ENCODE measurements at places on chromosomes 5 and 9. TPM values are rescaled to one million over a fixed set of nuclear protein-coding genes. Genes with fewer than 3 reads are reported as not detected.

Gene IL7R
- polyA plus RNA-seq: 65.6 TPM

Gene AQP3
- polyA plus RNA-seq: 5.2 TPM

Gene CD274
- 2.4 TPM for polyA plus RNA-seq

Gene KDM4C
- 18.2 TPM for polyA plus RNA-seq

Gene LECT2
- not detected for polyA plus RNA-seq

Gene PCDHGA2
- polyA plus RNA-seq: not detected

Gene GABRA1
- polyA plus RNA-seq: not detected

Gene ACOT12
- not detected for polyA plus RNA-seq

Gene HMCN2
- not detected for polyA plus RNA-seq

Gene TXNDC8
- polyA plus RNA-seq: not detected

Gene CACNA1B
- not detected for polyA plus RNA-seq

Gene LVRN
- not detected for polyA plus RNA-seq

Gene SLC4A9
- polyA plus RNA-seq: not detected

GRCh38 chr9:135584934-135585333, 23.4 kb downstream of the PAEP start:
- DNase-seq: no peak

DNA sequence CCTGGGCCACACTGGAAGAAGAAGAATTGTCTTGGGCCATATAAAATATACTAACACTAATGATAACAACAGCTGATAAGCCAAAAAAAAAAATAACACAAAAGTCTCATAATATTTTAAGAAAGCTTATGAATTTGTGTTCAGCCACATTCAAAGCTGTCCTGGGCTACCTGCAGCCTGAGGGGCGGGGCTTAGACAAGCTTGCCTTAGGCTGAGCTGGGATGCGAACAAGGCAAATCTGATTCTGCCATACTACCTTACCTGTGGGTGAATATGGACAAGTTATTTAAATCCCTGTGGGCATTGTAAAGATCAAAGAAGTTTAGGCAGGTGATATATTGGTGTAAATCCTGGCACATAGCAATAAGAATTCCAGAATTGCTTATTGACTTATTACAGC, 212.3 kb upstream of the ATP10B start:
- no peak for DNase-seq

GRCh38 chr5:114471529-114471928, 109.7 kb downstream of the KCNN2 start:
- no peak for DNase-seq

DNA sequence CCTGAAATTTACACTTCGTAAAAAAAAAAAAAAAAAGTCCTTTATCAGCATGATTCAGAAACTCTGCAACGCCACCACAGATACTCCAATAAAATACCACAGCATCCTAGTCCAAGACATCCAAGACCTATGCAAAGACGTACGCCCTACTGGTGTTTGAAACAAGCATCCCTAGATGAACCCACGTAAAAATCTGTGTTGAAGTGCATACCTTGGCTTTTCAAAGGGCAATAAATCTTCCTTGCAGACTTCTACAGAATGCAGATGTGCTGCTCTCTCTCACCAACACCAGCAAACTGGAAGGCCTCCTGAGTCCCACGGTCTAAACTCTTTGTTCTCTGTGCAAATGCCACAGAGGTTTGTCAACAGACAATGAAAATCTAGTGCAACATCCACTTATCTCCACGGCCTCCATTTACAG, 38.8 kb downstream of the MYO10 start:
- DNase-seq: no peak

DNA sequence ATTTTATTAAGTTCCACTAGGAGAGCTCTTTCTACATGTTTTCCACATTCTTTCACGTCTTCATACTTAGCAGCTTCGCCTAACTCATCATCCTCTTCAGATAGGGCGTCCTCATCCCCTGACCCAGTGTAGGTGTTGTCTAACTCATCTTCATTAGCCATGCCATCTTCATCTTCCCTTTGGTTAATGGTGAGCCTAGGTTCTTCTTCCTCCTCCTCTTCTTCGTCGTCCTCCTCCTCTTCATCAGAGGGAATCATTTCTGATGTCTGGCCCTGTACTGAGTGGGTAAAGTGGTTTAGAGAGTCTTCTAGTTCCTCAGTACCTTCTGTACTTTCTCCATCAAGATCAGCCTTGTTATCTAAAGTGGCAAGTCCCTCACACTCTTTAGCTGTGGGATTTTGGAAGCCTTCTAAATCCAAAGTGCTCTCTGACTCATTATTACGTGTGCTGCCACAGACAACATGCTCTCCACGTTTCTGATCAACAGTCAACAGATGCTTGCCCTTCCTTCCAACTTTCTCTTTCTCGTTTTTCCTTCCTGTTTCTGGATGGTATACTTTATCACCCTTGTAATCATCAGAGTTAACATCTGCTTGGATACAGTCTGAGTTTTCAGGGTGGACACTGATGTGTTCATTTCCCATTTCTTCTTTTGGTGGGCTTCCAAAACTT, 31.1 kb downstream of the TUT7 start:
- no peak for DNase-seq

DNA sequence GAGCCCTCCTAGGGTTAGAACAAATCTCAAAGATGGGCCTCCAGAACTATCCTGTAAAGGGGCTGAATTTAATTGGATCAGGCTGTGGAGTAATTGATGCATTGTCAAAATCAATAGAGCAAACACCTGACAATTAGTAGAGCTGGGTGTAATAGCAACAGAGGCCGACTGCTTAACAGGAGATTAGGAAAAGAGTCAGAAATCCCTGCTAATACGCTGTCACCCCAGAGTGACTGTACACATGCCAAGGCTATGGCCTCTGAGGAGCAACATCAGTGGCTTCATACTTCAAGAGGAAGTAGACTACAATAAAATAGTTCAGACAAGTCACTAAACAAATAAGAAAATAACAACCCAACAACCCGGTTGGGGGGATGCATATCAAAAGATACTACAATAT, 18.7 kb upstream of the GRPEL2 start:
- no peak for DNase-seq

- no peak for DNase-seq
Measured at GRCh38 chr9:69718218-69718617, 41.6 kb downstream of the PTAR1 start.

DNA sequence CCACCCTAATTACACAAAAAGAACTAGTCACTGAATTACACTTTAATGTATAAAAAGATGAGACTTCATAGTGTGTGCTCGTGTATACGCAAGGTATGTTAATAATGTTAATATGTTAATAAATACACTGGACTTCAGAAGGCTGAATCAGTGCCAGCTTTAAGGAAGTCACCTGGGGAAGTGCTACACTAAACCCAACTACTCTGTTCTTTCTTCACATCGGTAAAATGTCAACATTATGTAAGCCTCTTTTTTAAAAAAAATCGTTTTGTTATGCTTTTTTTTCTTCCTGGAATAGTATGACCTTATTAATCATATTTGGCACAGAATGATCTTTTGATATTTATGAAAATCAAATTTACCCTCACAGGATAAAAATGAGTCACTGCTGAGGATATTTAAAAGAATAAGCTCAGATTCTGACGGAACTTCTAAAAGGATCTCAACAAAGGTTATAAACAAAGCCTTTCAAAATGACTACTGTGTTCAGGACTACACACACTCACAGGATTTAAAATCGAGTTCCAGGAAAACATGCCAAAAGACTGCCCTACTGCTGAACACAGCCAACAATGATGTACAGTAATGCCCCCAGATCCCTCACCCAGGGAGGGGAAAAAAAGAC, 75.9 kb downstream of the AUH start:
- DNase-seq: no peak

DNA sequence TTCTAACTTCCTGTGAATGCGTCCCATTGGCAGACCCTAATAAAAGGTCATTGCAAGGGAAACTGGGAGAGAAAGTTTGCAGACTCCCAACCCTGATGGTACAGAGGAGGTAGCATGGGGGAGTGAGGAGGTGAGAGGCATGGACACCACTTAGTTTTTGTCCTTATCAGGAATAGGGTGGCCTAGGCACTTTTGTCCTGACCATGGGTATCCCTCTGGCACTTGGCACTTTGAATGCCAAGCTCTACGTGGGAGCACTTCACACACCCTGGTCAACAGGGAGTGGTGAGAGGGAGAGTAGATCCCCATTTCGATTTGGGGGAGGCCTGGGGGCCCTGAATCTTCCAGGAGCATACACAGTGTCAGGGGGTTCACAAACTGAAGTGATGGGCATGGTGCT, 75.6 kb upstream of the SH3PXD2B start:
- DNase-seq: no peak

- DNase-seq: no peak
Measured at GRCh38 chr5:109028608-109029299, 281.1 kb downstream of the FER start.

DNA sequence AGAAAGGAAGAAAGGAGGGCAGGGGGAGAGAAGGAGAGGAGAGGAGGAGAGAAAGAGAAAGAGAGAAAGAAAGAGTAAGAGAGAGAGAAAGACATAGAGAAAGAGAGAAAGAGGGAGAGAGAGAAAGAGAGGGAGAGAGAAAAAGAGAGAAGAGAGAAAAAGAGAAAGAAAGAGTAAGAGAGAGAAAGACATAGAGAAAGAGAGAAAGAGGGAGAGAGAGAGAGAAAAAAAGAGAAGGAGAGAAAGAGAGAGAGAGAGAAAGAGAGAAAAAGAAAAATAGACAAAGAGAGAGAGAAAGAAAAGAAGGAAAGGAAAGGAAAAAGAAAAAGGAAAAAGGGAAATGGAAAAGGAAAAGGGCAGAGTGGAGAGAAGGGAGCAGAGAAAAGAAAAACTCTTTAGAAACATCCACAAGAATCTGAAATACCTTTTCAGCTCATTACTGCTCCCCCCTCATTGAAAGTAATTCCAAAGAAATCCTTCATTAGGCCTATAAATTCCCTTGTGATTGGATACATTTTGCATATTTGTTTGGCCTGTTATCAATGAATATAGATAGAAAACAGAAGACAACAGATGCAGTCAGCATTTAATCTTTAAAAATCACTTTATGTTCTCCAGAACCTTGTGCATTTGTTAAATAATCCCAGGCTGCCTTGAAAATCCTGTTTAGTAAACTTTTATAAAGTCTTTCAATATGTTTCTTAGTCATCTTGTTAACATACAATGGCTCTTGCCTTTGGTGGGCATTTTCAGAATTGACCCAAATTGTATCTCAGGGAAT, 411.5 kb downstream of the NFIB start:
- no peak for DNase-seq

DNA sequence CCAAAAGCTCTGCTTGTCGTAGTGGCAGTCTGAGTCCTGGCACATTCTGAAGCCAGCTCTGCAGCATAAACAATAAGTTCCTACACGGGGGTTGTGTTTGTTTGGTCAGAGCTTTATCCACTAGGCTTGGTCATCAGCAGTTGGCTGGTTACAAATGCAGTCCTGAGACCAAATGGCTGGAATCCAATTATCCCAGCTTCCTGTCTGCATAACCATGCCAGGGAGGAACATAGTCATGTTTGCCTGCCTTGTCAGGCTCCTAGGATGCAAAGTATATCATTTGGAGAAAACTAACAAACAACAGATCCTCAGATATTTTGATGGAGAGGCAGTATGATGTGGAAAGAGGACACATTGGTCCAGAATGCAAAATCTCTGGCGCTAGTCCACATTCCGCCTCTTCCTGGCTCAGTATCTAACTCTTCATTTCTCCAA, 85.8 kb downstream of the FBXO38 start:
- DNase-seq: no peak

- no peak for DNase-seq
Measured at GRCh38 chr9:118364266-118365106, 660.3 kb downstream of the TLR4 start.

DNA sequence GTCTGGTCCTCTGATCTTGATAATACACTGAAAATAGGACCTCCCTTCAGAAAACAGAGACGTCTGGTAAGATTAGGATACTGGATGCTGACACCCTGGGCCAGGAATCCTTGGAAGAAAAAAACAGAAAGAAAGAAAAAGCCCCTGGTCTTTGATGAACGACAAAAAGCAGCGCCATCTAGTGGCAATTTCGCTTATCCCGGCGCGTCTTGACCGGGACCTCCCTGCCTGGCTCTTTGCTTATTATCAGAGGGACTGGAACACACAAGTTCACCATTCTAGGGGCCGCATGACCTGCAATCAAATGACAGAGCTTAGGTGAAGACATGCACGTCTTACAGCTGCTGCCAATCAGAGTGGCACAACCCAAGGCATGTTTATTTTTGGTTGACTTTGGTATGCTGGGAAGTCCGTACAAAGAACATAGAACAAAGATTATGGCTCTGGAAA, 114.9 kb upstream of the NFIB start:
- DNase-seq: peak; percentile 1

GRCh38 chr9:97866848-97867247, 13.8 kb downstream of the FOXE1 start:
- DNase-seq: no peak

DNA sequence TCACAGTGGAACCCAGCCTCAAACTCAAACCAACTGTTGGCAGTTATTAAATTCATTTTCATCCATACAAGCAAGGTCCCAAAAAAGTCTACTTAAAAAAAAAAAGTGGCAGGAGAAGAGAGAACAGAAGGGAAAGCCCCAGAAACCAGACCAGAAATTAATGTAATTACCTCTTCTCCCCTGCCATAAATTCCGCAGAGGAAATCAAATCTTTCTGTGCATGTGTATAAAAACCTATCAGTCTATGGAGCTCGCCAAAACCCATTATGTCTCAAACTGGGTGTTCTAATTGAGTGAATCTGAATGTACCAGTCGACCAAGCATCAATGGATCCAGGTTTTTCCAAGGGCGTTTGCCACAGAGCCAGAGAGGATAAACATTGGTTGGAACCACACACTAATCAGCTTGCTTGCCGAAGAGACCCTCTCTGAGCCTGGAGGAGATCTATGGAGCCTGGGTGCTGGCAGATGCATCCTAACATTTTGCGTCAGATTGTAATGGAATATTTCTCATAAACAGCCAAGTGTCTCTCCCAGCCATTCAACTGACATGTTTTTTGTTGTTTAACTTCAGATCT, 7.9 kb upstream of the HAND1 start:
- no peak for DNase-seq
